Vagina (tissue), 2 donors: ENCODE measurements at places on chromosomes 4 and X.

DNA sequence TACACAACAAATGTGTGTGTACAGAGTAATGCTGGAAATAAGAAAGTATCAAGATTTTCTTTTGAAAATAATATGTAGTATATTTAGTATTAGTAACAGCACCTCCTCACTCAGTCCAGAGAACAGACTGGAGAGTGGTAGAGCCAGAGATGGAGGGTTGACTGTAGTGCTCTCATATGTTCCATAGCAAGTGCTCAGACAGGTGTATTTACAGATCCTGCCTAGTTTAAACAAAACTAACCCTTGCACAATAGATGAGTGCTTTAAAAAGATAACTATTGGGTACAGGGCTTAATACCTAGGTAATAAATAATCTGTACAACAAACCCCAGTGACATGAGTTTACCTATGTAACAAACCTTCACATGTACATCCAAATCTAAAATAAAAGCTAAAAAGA, 381.0 kb upstream of the EMCN start:
- no peak for DNase-seq

DNA sequence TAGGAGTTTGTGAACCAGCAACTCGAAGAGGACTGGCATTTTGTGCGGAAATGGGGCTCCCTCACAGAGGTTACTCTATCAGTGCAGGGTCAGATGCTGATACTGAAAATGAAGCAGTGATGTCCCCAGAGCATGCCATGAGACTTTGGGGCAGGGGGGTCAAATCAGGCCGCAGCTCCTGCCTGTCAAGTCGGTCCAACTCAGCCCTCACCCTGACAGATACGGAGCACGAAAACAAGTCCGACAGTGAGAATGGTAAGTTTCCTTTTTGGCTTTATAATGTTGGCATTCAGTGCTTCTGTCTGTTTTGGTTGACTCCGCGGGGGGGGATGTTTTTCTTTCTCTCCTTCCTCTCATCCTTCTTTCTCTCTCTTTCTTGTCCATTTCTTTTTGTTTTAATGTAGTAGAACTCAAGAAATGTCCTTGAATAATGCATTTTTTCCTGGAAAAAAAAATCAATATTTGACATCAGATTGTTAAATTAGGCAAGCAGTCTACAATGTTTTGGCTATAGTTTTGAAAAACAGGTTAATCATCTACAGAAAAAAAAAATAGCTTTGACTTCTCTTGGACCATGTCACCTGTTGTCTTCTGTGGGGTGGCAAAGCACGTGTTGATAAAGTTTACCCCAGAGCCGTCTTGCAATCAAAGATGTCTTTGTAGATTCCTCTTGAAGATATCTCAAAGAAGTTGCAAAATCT, 103.6 kb downstream of the TENM3 start:
- no peak for DNase-seq

DNA sequence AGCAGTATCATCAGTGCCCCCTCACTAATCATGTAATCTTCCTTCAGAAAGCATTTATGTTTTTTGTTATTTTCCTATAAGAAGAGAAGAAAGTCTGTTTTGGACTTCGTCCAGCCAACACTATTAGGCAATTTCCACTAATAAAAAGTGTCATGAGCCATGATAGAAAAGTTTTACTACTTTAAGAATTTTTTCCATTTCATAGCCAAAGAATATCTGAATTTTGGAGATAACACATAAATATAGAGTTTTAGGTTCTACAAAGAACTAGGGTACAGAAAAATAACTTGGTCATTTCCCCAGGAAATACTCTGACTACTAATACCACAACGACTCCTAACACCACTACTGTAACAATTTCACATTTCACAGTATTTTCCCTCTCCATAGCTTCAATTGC, 41.8 kb upstream of the VEGFC start:
- no peak for DNase-seq

GRCh38 chrX:85051627-85052026, 48.0 kb downstream of the APOOL start:
- no peak for DNase-seq

GRCh38 chr4:121155893-121156292, 8.2 kb downstream of the TNIP3 start:
- no peak for DNase-seq

- DNase-seq = no peak
These were observed 390.8 kb upstream of the BOD1L1 start for GRCh38 chr4:14018191-14018853.

- no peak for DNase-seq
These were observed 78.7 kb upstream of the MSX1 start for GRCh38 chr4:4780729-4781244.

- no peak for DNase-seq
These were observed 15.2 kb downstream of the CTBP1 start for GRCh38 chr4:1233641-1234308.

DNA sequence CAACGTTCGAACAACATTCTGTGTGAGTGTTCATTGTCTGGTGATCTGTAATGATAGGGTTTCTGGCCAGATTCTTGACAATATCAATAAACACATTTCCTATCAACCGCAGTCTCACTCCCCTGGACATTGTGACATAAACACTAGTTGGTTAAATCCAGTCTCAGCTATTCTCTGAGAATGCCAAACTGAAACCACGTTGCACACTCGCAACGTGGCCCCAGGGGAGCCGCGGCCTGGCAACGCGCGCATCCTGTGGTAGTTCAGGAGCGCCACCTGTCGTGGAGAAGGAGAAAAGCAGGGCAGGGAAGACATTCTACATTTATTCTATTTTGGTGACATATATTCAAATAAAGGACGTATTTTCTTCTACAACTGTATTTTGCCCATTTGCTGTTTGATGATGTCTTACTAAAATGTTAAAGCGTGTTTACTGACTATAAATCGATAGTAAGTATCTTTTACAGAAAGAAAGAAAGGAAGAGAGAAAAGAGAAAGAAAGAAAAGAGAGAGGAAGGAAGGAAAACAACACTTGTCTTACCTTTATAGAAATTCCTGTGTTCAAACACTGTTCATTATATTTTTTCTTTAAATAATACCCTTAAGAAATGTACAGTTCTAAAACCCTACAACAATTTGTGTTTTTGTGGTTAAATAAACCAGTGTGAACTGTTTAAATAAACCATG, 738.3 kb upstream of the FRG1 start:
- DNase-seq = no peak

GRCh38 chr4:87983996-87984395, 8.5 kb downstream of the SPP1 start:
- no peak for DNase-seq

DNA sequence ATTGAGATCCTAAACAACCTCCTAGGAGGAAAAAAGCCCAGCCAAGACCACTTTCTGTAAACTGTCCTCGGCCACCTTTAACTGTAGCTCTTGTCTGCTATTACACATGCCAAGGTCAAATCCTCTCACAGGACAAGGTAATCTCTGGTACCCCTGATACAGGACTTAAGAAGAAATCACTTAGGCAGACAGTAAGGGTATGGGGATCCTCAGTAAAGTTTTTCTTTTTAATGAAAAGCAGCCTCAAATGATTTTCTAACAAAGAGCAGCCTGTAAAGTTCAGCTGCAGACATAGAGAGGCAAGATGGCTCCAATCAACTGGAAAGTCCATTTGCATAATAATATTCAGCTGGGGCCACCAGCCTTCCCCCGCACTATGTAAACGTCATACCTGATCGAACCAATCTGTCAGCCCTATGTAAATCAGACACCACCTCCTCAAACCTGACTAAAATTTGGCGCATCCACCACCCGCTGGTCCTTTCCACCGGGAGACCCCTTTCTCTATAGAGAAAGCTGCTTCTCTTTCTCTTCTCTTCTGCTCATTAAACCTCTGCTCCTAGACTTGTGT, 14.6 kb upstream of the MPP1 start:
- no peak for DNase-seq

DNA sequence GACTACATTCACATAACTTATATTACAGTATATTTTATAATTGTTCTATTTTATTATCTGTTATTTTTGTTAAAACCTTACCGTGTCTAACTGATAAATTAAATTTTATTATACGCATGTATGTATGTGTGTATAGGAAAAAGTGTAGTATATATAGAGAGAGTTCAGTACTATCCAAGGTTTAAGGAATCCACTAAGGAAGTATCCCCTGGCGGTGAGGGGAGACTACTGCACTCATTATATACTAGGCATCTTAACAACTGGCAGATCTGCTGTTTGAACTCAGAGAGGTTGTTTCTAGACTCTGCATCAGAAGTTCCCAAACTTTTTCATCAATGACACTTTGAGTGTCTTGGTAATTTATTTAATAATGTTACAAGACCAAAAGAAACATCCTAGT, 70.9 kb downstream of the NDST4 start:
- DNase-seq = no peak

DNA sequence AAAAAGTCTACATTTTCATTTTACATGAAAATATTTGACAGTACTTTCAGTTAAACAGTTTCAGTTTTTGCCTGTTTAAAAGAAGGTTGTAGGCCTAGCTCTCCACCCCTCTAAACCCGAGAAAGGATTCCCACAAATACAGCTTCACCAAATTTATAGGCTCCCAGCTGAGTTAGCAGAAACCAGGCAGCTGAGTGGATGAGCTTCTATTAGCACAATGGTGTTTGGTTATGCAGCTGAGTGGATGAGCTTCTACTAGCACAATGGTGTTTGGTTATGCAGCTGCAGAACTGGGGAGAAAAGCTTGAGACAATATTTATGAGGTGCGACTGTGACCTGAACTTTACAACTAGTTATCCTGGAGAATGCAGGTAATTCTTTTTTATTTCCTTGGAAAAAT, 36.6 kb upstream of the PAQR3 start:
- DNase-seq = no peak

GRCh38 chr4:169619958-169620879, at the start of gene CLCN3:
CLCN3 (plus strand) TSS chr4:169620578; CDS start chr4:169635929, 15,351 bp downstream.
- DNase-seq = peak; percentile 99
